ENCODE measurements at places on chromosomes 3 and 15. TPM values are rescaled to one million over a fixed set of nuclear protein-coding genes. Genes with fewer than 3 reads are reported as not detected.
A peak's percentile ranks its signal among the peaks of the same experiment; 100 is the strongest.

The AGTR1 gene
- 0.47 TPM for total RNA-seq

The GMNC gene
- total RNA-seq: not detected

GRCh38 chr15:77859491-77860060 is 217.9 kb downstream of the TBC1D2B start:
- H3K4me1 ChIP-seq: no peaks in the 10 kb centered on the region
- no peak overlapping the region for H3K4me3 ChIP-seq
- no peaks in the 10 kb centered on the region for H3K36me3 ChIP-seq
- H3K27me3 ChIP-seq: no peaks in the 10 kb centered on the region
- peak; percentile 88 for DNase-seq

The CTXN2 gene
- total RNA-seq: 0.07 TPM

DNA sequence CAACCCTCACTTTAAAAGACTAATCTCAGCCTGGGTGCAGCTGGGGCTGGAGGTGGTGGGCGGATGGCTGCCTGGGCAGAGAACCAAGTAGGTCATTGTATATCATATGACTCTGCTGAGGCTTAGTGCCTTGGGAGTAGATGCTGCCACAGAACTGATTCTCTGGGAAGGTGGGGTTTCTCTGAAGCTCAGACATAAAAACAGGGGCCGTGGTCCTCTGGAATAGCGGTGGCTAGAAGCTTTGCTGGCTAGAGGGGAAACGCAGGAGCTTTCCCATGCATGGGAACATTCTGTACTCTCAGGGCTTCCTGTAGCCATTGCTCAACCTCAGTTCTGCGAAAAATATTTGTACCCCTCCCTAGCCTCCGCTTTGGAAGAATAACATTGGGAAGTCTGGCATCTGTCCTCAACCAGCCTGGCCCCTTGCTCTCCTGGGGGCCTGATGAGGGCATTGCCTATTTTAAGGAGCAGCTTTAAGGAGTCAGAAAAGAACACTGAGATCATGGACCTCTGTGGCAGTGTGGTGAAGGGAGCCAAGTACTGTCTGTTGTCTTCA is 14.7 kb downstream of the TIMP4 start:
- H3K4me1 ChIP-seq: no peaks in the 10 kb centered on the region
- peak overlapping the region; percentile 33 for H3K27ac ChIP-seq
- H3K27me3 ChIP-seq: no peaks in the 10 kb centered on the region
- no peak for DNase-seq
- no peaks in the 10 kb centered on the region for H3K36me3 ChIP-seq
- no peak overlapping the region for H3K4me3 ChIP-seq

The ROBO1 gene
- total RNA-seq: 9.4 TPM

DNA sequence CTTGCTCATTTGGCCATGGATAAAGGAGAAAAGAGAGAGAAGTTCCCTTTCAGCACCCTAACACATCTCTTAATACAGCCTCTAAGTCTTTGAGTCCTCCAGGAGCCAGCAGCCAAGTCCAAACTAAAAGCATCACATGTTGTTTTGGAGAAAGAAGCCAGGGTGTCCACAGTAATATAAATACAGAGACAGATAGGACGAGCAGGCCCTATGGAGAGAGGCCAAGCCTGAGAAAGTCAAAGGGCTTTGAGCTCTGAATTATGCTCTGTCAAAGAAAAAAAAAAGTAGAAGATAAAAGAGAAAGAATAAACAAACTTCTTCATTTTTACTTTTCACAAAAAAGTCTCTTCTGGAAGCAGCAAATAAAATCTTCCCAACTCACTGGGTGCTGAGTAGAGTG is 92.4 kb upstream of the THBS1 start:
- H3K4me1 ChIP-seq: no peaks in the 10 kb centered on the region
- DNase-seq: no peak
- peak overlapping the region; percentile 44 for H3K27ac ChIP-seq
- no peaks in the 10 kb centered on the region for H3K36me3 ChIP-seq
- H3K27me3 ChIP-seq: no peaks in the 10 kb centered on the region

DNA sequence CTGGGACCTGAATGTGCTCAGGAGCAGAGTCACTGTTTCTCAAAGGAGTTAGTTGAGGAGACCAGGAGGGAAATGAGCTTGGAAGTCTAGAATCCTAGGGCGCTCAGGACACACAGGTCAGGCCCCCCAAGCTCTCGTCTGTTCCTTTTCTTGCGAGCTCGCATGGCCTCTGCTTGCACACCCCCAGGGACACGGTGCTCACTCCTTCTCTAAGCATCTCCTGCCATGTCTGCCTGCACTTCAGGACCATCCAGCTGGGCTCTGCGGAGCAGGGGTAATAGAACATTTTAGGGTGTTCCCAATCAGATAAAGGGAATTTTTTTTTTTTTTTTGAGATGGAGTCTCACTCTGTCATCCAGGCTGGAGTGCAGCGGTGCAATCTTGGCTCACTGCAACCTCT is 213.2 kb downstream of the XXYLT1 start:
- H3K27ac ChIP-seq: no peak overlapping the region
- H3K36me3 ChIP-seq: no peaks in the 10 kb centered on the region
- no peaks in the 10 kb centered on the region for H3K4me1 ChIP-seq
- H3K27me3 ChIP-seq: no peaks in the 10 kb centered on the region

- no peak overlapping the region for H3K27ac ChIP-seq
- H3K36me3 ChIP-seq: no peaks in the 10 kb centered on the region
- no peaks in the 10 kb centered on the region for H3K4me1 ChIP-seq
- no peaks in the 10 kb centered on the region for H3K27me3 ChIP-seq
- DNase-seq: no peak
Measured at GRCh38 chr3:156516284-156516683, 38.6 kb downstream of the SSR3 start.

The FBN1 gene
- 6.6 TPM for total RNA-seq

DNA sequence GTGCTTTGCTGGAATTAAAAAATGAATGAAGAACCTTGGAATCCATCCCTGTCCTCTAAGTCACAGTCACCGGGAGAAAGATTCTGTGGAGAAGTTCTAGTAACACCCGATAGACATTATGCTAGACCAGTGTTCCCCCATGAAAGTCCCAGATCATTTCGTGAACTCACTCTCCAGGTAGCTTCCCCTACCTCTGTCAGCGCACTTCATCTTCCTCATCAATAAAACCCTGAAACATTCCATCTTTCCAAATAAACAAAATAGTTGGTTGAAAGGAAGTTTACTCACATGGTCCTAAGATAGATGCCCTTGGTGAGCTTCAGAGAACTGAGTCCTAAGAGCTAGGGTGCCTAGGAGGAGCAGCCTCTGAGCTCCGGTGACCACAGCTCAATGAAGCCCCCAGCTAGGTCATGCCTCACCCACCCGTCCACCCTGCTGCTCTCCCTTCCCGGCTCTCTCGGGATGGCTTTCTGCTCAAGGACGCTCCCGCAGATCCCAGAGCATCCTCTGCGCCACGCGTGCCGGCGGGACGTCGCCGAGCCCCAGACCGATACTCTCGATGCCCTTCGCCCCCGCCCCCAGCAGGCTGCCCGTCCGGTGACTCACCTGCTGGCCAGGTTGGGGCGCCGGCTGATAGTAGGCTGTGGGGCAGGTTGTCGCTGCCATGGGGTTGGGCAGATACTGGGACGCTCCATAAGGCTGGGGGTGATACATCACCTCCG is 776 bp downstream of the VGLL3 start:
- peaks cover 4% of the 10 kb centered on the region for H3K4me1 ChIP-seq
- peak overlapping the region; percentile 63 for H3K27ac ChIP-seq
- no peaks in the 10 kb centered on the region for H3K36me3 ChIP-seq
- peaks cover 10% of the 10 kb centered on the region for H3K27me3 ChIP-seq
- DNase-seq: no peak
- peak overlapping the region; percentile 46 for H3K4me3 ChIP-seq

DNA sequence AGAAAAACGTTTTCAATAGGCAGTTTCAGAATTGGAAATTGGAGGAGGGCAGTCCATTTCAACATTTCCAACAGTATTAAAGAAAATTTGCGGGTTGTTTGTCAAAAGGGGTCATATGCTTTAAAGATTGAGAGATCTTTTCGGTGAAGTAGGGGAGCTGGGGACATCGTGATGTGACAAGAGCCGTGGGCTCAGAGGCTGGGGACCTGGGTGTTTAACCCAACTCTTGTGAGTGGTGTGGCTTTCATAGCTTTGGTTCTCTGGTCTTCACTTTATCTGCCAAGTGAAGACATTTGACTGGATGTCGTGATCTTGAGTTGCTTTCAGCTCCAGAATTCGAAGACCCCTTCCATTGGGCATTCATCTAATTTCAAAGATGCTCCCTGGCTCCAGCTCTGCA is 133.2 kb downstream of the PGPEP1L start:
- no peak overlapping the region for H3K27ac ChIP-seq
- H3K4me1 ChIP-seq: no peaks in the 10 kb centered on the region
- no peaks in the 10 kb centered on the region for H3K27me3 ChIP-seq

GRCh38 chr3:4750306-4750968 is 228.8 kb upstream of the BHLHE40 start:
- no peak overlapping the region for H3K4me3 ChIP-seq
- H3K4me1 ChIP-seq: peaks cover 17% of the 10 kb centered on the region
- no peaks in the 10 kb centered on the region for H3K27me3 ChIP-seq
- DNase-seq: no peak
- H3K36me3 ChIP-seq: no peaks in the 10 kb centered on the region
- H3K27ac ChIP-seq: peak overlapping the region; percentile 47

Measured in colonic mucosa (tissue), 4 donors.